Non-pigmented ciliary epithelial cell (primary cell): ENCODE measurements at places on chromosomes 1 and 21.

DNA sequence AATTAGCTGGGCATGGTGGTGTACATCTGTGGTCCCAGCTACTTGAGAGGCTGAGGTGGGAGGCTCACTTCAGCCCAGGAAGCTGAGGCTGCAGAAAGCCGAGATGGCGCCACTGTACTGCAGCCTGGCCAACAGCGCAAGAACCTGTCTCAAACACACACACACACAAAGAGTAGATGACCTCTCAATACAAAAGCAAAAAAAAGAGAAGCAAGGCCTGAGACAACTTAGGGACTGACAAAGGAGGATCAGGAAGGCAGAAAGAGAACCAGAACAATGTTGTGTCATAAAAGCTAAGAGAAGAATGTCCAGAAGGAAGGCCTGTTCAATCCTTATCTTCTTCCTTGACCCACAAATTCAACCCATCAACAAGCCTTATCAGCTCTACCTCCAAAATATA, 18.5 kb downstream of the WASF2 start:
- no peak for DNase-seq

DNA sequence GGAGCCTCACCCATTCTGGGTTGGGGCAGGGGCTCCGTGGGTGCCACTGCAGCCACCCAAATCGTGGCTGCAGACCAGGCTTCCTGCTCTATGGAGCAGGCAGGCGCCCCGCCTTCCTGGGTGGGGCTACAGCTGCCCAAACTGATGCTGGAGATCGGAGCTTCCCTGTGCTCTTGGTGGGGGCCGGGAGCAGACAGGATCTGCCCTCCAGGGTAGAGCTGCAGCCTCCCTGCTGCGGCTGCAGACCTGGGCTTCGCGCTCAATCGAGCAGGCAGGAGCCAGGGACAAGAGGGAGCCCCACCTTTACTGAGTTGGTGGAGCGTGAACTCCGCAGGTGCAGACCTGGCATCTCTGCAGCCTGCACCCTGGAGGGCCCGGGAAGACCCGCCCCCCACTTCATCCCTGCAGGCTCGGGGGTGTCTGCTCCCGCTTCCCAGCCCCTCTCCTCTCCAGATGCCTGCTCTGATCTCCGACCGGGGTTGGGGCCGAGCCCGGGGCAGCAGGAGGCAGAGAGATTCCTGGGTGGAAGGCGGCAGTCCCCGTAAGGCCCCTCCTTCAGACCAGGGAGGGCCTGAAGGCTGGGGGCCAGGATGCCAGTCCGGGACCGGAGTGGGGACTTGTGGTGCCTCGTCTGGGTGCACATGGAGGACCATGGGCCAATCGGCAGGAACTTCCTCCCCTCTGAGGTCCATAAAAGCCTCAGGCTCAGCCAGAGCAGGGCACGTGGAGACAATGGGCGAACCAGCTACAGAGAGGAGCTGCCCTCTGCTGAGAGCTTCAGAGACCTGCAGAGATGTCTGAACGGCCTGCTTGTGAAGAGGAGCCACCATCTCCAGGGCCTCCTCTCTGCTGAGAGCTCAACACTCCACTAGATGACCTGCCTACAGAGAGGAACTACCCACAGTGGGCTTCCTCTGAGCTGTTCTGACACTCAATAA, 359.3 kb downstream of the SMYD3 start:
- DNase-seq: no peak

GRCh38 chr1:186146974-186147373, 228.1 kb downstream of the TPR start:
- DNase-seq: no peak

DNA sequence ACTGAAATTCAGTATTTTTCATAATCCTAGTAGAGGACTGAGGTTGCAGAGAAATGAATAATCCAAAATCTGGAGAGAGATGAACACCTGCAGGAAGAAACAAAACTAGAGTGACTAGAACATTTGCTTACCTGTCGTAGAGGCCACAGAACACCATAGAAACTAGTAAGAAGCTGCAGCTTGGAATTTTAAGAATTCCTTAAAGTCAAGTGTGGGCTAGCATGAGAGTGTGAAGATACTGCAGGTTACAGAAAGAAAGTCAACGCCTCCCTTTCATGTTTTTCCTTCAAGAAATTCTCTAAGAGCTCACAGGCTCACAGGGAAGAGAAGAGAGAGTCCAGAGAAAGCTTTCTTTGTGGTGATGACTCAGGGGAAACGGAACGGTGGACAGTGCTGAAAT, 633.7 kb downstream of the LRRIQ3 start:
- no peak for DNase-seq
